Astrocyte (in vitro differentiated cells and primary cell): ENCODE measurements at places on chromosomes 11 and 22. TPM values are rescaled to one million over a fixed set of nuclear protein-coding genes. Genes with fewer than 3 reads are reported as not detected.
A peak's percentile ranks its signal among the peaks of the same experiment; 100 is the strongest.

DNA sequence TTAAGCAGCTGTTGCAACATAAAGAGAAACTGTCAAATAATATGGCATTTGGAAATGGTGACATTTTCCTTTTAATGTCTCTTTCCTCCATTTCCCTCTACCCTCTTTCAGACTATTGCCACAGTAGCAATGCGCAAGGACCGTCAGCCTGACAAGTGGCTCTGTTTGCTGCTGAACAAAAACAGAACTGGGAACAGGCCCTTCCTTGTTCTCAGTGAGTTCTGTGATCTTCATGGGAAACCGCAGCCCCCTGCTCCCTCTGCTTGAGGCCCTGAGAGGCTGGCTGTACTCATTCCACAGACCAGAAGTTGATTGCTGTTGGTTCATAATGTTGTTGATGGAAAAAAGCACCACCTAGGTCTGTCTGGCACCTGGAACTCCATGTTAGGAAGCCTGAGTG lies 559.7 kb downstream of the OPCML start:
- no peak for DNase-seq

OR8D1 gene
- not detected in 2 replicates for total RNA-seq

KCNE3 gene
- 0.31 and 0.59 TPM in 2 replicates for total RNA-seq

MYBPC3 gene
- not detected in 2 replicates for total RNA-seq

METTL15 gene
- total RNA-seq = 10.8 and 13.7 TPM in 2 replicates

GRCh38 chr11:61587541-61587941 lies 6.7 kb upstream of the SYT7 start:
- DNase-seq = no peak

DNA sequence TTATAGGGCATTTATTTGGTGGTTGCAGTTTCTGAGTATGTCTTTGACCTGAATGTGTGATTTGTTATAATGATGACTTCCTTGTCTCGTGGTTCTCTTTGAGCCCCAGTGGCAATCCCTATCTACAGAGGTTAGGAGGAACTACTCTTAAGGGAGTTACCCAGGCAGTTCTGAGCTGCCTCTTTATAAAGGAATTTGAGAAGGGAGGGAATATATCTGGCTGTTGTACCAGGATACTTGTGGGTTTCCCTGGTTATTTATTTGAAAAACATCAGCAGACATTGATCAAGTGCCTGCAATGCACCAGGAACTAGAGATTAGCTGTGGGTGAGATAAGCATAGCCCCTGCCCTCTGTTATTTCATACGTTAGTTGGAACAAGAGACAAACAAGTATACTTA lies 243.5 kb upstream of the ARHGAP20 start:
- peak; percentile 54 for DNase-seq

GRCh38 chr11:6755303-6755952 lies 16.3 kb downstream of the OR2AG2 start:
- DNase-seq = no peak

PLAAT4 gene
- 4.9 and 7.8 TPM in 2 replicates for total RNA-seq

- DNase-seq = no peak
These were observed 67.5 kb downstream of the ARFGAP2 start for GRCh38 chr11:47109051-47109726.

DNA sequence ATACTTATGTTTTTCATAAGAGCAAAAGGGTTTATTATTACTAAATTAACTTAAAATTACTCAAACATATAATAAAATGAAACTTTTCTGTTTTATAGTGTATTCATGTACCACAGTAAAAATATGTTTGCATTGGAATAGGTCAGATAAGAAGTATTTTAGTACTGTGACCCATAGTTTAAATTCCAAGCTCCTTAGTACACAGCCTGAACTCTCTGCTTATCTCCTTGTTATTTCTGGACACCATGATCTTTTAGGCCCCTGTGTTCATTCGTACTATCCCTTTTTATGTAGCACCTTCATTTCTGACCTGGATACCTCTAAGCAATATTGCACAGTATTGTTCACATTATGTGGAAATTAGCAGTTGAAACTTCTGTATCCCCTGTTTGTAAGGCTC lies 296.7 kb upstream of the SYN3 start:
- peak; percentile 32 for DNase-seq

CATSPER1 gene
- total RNA-seq = 0.45 TPM in 1 of 2 replicates, not detected in the other

KRTAP5-10 gene
- total RNA-seq = 0.34 TPM in 1 of 2 replicates, not detected in the other

DNA sequence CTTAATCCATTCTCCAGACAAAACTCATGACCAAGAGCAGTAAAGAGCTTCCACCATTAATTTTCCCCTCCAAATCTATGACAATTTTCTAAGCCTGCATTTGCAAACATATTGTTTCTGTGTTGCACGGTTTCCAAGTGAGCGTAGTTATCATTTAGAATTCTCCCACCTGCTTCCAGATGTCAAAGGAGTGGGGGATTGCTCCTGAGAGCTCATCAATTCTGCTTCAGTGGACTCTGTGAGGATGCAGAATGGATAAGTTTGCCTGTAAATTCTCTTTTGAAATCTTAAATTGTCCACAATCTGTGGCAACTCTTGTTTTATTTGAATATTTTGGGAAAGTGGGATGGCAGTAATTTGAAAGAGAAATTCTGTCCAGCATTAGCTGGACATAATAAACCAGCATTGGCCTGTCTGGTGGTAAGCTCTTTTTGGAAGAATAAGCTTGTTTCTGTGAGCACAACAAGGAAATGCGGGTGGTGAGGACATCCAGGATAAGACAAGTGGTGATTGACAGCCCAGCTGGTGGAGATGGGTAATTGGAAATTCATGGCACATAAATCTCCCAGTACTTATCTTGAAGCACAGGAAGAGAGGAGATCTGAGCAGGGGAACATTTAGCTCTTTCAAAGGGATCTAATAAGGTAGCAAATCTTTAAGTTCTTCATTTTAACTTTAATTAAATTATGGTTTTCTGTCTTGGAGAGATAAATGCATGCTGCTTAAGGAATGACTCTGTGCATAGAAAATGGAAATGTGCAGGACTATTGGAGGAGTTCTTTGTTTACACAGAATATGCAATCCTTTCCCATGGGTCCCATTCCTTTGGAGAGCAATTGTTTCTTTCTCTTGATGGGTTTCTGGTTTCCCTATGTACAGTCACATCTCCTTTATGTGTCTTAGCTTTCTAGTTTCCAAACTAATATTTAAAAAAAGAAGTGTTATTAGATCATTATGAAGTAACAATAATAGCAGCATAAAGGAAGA lies 73.2 kb downstream of the FAT3 start:
- DNase-seq = no peak
